Effector memory CD8-positive, alpha-beta T cell (primary cell): ENCODE measurements at places on chromosomes 6 and 20.

DNA sequence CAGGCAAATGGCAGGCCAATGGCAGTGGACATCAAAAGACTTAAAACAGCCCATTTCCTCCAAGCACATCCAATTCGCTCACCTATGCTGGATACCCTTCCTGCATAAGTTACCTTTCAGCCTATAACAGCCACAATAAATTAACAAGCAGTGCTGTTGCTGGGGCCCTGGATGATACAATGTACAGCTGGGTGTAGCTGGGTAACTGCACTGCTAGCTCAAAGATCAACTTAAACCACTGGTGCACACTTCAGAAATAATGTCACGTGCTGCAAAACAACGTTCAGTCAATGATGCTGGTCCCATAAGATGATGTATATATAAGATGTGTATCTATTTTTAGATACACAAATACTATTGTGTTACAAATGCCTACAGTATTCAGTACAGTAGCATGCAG is 13.6 kb downstream of the IL20RA start:
- H3K36me3 ChIP-seq, result peaks cover 10% of the 10 kb centered on the region
- no peak overlapping the region for H3K4me3 ChIP-seq
- DNase-seq, result no peak

- H3K4me3 ChIP-seq, result peak overlapping the region; percentile 45
- H3K36me3 ChIP-seq, result peaks cover 20% of the 10 kb centered on the region
- peaks cover 60% of the 10 kb centered on the region for H3K4me1 ChIP-seq
- H3K27me3 ChIP-seq, result peaks cover 19% of the 10 kb centered on the region
Observed at GRCh38 chr6:169805242-169805838, 53.9 kb downstream of the ERMARD start.

GRCh38 chr6:33018904-33019303 is 9.5 kb upstream of the HLA-DOA start:
- no peaks in the 10 kb centered on the region for H3K36me3 ChIP-seq
- H3K4me1 ChIP-seq, result peaks cover 32% of the 10 kb centered on the region
- H3K4me3 ChIP-seq, result peak overlapping the region; percentile 65
- H3K27ac ChIP-seq, result peak overlapping the region; percentile 86

- no peak overlapping the region for H3K4me3 ChIP-seq
- peaks cover 4% of the 10 kb centered on the region for H3K36me3 ChIP-seq
- H3K27ac ChIP-seq, result no peak overlapping the region
Observed at GRCh38 chr6:13769655-13770053, 44.7 kb downstream of the MCUR1 start.

DNA sequence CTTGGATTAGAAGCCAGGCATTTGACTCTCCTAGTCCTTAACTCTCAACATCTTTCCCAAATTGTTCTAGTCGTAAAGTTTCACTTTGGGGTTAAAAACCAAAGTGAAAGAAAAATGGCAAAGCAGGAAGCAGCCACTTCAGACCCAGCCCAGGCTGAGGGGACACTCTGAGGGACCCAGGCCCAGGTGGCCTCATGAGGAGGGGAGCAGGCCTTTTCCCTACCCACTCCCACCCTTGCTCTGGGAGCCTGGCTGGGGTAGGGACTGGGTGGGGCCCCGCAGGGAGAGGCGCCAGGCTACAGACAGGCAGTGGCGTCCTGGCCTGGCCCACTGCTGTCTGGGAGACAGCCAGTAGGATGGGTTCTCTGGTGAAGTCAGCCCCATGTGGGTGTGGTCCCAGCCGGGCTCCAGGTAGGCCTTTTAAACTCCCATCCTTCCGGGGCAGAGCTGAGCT is 68.7 kb upstream of the MYL9 start:
- peaks cover 37% of the 10 kb centered on the region for H3K4me1 ChIP-seq
- H3K36me3 ChIP-seq, result peaks cover 10% of the 10 kb centered on the region
- no peak for DNase-seq

GRCh38 chr20:58112017-58112781 is 116.3 kb downstream of the ANKRD60 start:
- DNase-seq, result no peak
- H3K4me3 ChIP-seq, result no peak overlapping the region
- H3K4me1 ChIP-seq, result no peaks in the 10 kb centered on the region

GRCh38 chr6:142412241-142412640 is 110.4 kb downstream of the ADGRG6 start:
- no peaks in the 10 kb centered on the region for H3K4me1 ChIP-seq
- DNase-seq, result no peak
- no peaks in the 10 kb centered on the region for H3K36me3 ChIP-seq
- H3K27me3 ChIP-seq, result peaks cover 7% of the 10 kb centered on the region
- no peak overlapping the region for H3K4me3 ChIP-seq

- H3K27ac ChIP-seq, result no peak overlapping the region
- no peaks in the 10 kb centered on the region for H3K27me3 ChIP-seq
- H3K36me3 ChIP-seq, result peaks cover 5% of the 10 kb centered on the region
Observed at GRCh38 chr6:116254297-116255056, 602 bp upstream of the TSPYL4 start.

DNA sequence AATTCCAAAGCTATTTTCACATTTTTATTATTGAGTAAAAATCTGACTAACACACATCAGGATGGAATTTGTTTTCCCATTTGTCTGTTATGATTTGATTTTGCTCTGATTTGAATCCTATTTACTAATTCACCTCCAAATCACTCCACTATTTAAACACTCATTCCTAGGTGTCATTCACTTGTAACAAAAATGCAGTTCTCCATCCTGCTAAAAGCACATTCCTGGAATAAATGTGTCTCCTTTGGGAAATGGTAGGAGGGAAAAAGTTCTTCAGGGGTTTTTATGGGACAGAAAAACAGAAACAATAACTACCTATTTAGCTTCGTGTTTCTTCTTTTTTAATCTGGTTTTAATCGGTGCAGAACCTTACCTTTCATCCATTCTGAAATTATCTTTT is 494.1 kb upstream of the CITED2 start:
- H3K27me3 ChIP-seq, result peaks cover 7% of the 10 kb centered on the region
- no peak for DNase-seq
- H3K27ac ChIP-seq, result no peak overlapping the region
- H3K4me3 ChIP-seq, result no peak overlapping the region

DNA sequence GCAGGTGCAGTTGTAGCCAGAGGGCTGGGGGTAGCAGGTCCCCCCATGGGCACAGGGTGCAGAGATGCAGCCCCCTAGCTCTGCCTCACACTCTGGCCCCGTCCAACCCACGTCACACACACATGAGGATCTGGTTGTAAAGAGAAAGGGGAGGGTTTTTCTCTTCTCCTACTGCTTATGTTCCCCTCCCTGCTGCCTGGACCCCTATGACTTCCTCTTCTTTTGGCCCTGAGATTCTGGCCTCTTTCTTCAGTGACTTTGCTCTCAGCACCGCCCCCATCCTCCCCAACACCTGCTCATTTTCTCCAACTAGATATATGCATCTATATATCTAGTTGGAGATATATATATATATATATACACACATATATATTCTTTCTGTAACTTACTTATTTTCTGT is 9.7 kb downstream of the NOTCH4 start:
- no peaks in the 10 kb centered on the region for H3K36me3 ChIP-seq
- H3K4me1 ChIP-seq, result peaks cover 11% of the 10 kb centered on the region
- H3K27ac ChIP-seq, result no peak overlapping the region
- DNase-seq, result no peak
- H3K27me3 ChIP-seq, result no peaks in the 10 kb centered on the region

- peaks cover 10% of the 10 kb centered on the region for H3K4me1 ChIP-seq
- no peak overlapping the region for H3K27ac ChIP-seq
- H3K27me3 ChIP-seq, result no peaks in the 10 kb centered on the region
- no peak overlapping the region for H3K4me3 ChIP-seq
Observed at GRCh38 chr6:87225937-87226336, 70.6 kb downstream of the ZNF292 start.

DNA sequence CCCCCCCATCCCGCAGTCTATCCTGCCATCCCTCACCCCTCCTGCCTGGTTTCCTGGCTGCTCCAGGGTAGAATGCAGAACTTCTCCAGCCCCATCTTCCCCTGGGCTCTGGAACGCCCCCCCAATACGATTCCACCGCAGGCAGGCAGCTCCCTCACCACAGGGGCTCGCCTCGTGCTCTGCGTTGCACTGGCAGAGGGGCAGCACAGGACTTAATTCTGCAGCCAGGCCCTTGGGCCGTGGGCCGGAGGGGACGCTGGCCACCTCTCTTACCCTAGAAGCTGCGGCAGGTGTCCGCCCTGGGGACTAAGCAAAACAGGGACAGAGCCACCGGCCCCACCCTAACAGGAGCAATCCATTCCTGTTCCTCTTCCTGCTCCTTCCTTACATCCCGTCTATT is 263.9 kb downstream of the CDH4 start:
- H3K27ac ChIP-seq, result no peak overlapping the region
- H3K4me3 ChIP-seq, result no peak overlapping the region
- H3K36me3 ChIP-seq, result no peaks in the 10 kb centered on the region
- no peaks in the 10 kb centered on the region for H3K4me1 ChIP-seq
- DNase-seq, result no peak

- H3K27me3 ChIP-seq, result no peaks in the 10 kb centered on the region
- H3K36me3 ChIP-seq, result no peaks in the 10 kb centered on the region
- no peak overlapping the region for H3K4me3 ChIP-seq
- no peak for DNase-seq
- no peak overlapping the region for H3K27ac ChIP-seq
- no peaks in the 10 kb centered on the region for H3K4me1 ChIP-seq
Observed at GRCh38 chr6:5155906-5156305, 70.8 kb downstream of the PPP1R3G start.

- H3K4me1 ChIP-seq, result peaks cover 47% of the 10 kb centered on the region
- no peaks in the 10 kb centered on the region for H3K27me3 ChIP-seq
- peak overlapping the region; percentile 76 for H3K4me3 ChIP-seq
- peaks cover 57% of the 10 kb centered on the region for H3K36me3 ChIP-seq
- peak overlapping the region; percentile 99 for H3K27ac ChIP-seq
Observed at GRCh38 chr6:167120583-167120903, 2.4 kb upstream of the CCR6 start.

DNA sequence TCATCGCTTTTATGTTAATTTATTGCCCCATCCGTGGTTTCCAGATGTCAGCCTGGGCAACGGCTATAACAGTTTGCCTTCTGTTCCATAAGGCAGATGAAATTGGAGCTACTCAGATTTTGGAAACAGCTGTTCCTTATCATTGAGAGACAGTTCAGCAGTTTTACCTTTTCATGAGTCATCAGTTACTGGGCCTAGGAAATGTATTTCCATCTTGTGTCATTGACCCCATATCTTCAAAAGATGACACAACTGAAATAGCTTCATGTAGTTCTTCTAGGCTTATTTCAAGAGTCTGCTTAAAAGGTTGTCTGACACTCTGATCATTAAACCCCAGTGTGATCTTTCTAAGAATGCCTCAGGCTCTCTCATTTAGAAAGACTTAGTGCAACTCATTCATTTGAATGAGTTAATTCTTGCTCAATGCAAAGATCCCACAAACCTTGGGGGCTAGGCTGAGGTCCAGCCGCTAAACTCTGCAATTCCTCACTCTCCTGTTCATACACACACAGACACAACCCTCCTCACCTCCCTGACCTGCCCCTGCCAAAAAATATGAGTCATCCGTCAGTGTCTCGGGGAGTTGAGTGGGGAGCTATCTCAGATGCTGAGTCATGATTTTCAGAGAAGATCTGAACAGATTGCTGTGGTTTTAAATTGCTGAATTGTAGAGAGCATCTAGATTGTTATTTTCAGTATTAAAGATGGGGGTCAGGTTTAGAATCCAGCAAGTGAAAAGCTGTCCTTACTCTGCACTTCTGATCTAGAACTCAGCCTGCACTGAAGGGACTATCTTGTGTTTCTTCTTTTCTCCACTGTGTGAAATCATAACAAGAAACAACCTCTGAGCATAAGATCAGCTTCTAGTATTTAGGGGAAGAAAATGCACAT is 61.8 kb downstream of the RPP40 start:
- H3K27ac ChIP-seq, result peak overlapping the region; percentile 92
- DNase-seq, result peak; percentile 16
- H3K4me3 ChIP-seq, result peak overlapping the region; percentile 31
- peaks cover 23% of the 10 kb centered on the region for H3K4me1 ChIP-seq
- H3K27me3 ChIP-seq, result no peaks in the 10 kb centered on the region
- H3K36me3 ChIP-seq, result peaks cover 42% of the 10 kb centered on the region
